ENCODE measurements at places on chromosomes 7 and 10.

- H3K36me3 ChIP-seq, result no peaks in the 10 kb centered on the region
- H3K27me3 ChIP-seq, result no peaks in the 10 kb centered on the region
- no peak overlapping the region for H3K27ac ChIP-seq
- H3K4me3 ChIP-seq, result no peak overlapping the region
- DNase-seq, result no peak
Measured at GRCh38 chr7:28630350-28630749, 218.0 kb downstream of the CREB5 start.

DNA sequence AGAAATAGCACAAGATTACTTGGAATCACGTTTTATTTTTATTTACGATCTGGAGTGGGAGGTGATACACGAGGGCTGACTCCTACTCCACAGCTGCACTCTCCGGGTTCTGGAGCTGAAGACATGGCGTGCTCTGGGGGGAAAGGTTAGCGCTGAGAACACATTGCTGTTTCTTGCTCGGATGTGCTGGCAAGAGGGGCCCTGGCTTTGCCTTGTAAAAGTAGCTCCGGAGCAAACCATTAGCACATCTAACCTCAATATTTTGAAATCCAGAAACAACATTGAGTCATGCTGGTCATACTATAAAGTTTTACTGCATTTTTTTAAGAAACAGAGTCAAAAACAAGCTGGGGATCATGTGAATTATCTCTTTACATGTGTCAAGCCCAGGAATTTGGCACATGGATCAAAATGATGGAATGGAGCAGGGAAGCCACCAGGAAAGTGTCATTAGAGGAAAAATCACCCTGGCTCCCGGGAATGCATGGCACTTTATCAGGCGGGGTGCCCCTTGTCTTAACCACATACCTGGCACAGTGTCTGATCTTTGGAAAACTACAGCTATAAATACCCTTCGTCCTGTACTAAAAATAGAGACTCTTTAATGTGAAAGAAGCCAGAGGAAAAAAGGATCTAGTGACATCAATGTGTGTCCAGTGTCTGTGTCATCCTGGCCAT lies 31.6 kb upstream of the LYZL1 start:
- no peak overlapping the region for H3K4me3 ChIP-seq
- H3K27me3 ChIP-seq, result peaks cover 11% of the 10 kb centered on the region
- DNase-seq, result no peak
- H3K36me3 ChIP-seq, result no peaks in the 10 kb centered on the region

DNA sequence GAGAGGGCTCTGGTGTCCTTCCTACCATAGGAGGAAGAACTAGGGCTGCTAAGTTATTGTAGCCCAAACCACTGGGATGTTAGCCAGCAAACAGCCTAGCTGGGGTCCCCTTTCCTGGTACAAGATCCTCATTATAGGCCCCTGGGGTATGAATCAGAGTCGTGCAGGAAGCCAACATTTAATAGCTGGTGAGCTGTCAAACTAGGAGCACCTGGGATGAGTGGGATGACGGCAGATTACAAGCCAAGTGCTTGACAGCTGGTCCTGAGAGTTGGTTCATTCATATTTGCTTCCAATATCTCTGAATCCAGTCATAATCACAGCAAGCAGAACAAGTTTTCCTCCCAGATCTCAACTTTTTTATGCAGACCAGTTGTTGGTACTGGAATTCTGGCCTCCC lies 25.1 kb upstream of the DNAJB12 start:
- no peaks in the 10 kb centered on the region for H3K36me3 ChIP-seq
- H3K4me1 ChIP-seq, result no peaks in the 10 kb centered on the region
- H3K4me3 ChIP-seq, result no peak overlapping the region
- no peak overlapping the region for H3K27ac ChIP-seq

GRCh38 chr10:126042906-126043305 lies 146.5 kb downstream of the FANK1 start:
- H3K27me3 ChIP-seq, result no peaks in the 10 kb centered on the region
- H3K27ac ChIP-seq, result no peak overlapping the region
- peaks cover 6% of the 10 kb centered on the region for H3K4me1 ChIP-seq
- no peaks in the 10 kb centered on the region for H3K36me3 ChIP-seq

- peaks cover 3% of the 10 kb centered on the region for H3K27me3 ChIP-seq
- H3K27ac ChIP-seq, result no peak overlapping the region
- peak; percentile 19 for DNase-seq
Measured at GRCh38 chr7:2640482-2640830, 8.7 kb downstream of the TTYH3 start.

DNA sequence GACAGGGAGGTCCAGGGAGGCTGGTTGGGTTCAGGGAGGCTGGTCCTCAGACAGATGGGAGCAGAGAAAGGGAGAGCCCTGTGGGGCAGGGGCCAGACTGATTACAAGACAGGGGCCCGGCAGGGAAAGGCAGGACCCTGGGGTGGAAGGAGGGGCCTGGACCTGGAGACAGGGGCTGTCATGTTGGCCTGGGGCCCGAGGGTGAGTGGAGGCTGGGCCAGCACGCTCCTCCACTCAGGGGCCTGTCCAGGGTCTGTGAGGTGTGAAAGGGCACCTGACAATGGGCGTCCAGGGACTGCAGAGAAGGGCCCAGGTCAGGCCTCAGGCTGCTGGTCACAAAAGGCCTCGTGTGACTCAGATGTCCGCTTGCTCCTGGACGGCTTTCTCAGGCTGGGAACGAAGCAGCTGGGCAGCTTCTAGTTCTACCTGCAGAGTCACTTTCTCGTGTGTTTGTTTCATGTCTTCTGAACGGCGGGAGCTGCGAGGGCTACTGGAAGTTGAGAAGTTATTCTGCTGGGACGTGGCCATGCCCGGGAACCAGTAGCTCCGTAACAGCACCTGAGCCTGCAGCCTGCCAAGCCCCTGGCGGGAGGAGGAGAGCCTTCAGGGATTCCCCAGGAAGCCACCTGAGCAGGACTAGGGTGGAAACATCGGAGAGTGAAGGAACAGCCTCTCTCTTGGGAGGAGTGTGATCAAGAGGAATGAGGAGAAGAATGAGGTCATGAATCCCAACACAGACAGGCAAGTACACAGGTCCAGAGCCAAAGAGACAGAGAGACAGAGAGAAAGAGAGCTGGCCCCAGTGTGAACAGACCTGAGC lies 65.8 kb downstream of the KLF6 start:
- peaks cover 2% of the 10 kb centered on the region for H3K27me3 ChIP-seq
- H3K27ac ChIP-seq, result no peak overlapping the region
- H3K4me3 ChIP-seq, result no peak overlapping the region
- no peaks in the 10 kb centered on the region for H3K4me1 ChIP-seq

GRCh38 chr7:141915565-141915964 lies 634 bp upstream of the OR9A4 start:
- no peak overlapping the region for H3K4me3 ChIP-seq
- H3K4me1 ChIP-seq, result peaks cover 2% of the 10 kb centered on the region
- peaks cover 4% of the 10 kb centered on the region for H3K36me3 ChIP-seq
- DNase-seq, result no peak
- no peak overlapping the region for H3K27ac ChIP-seq

DNA sequence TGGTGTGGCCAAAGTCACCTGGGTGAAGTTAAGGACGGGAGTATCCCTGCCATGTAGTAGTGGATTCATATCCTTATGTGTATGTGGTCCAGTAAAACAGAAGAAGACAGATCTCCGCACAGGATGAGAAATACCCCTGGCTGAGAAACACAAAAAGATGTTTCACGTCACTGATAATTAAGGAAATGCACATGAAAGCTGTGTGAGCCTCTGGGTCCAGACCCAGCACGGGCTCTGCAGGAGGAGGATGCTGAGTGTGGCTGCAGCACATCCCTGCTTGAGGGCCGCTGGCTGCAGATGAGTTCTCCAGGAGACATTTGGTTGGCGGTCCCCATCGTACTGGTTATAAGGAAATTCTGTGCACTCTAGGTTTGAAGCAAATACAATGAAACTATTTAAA lies 8.2 kb upstream of the SUN1 start:
- H3K4me1 ChIP-seq, result peaks cover 73% of the 10 kb centered on the region
- peaks cover 24% of the 10 kb centered on the region for H3K27me3 ChIP-seq
- H3K4me3 ChIP-seq, result peak overlapping the region; percentile 97
- no peak for DNase-seq

- DNase-seq, result no peak
- no peak overlapping the region for H3K4me3 ChIP-seq
- H3K27ac ChIP-seq, result no peak overlapping the region
- H3K27me3 ChIP-seq, result peaks cover 4% of the 10 kb centered on the region
- H3K4me1 ChIP-seq, result no peaks in the 10 kb centered on the region
- H3K36me3 ChIP-seq, result peaks cover 34% of the 10 kb centered on the region
Measured at GRCh38 chr10:1141261-1141660, 85.1 kb downstream of the WDR37 start.

DNA sequence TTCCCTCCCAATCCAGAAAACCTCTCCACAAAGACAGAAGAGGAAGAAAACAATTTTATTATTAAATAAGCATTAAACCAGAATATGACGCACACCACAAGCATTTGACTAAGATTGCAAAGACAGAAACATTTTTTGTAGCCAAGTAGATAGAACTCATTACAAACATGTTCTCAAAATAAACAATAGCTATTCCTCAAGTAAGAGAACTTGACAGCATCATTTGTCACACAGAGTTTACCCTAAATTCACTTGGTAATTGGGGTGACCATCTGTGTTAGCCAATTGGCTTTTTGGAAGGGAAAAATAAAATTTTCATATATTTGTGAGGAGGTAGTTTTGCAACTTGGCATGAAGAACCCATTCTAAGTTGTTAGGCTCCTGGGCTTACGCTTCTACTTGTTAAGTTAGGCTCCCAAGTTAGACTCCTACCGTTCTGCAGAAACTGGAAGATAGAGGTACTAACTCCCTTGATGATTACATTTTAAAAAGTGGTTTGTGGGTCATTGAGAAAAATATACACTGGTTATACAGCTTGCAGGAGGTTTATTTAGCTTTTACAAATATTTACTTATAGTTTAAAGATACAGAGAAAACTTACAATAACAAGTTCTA lies 618.6 kb upstream of the CNTNAP2 start:
- H3K36me3 ChIP-seq, result no peaks in the 10 kb centered on the region
- H3K27ac ChIP-seq, result no peak overlapping the region
- H3K4me3 ChIP-seq, result no peak overlapping the region
- no peaks in the 10 kb centered on the region for H3K4me1 ChIP-seq
- no peaks in the 10 kb centered on the region for H3K27me3 ChIP-seq

DNA sequence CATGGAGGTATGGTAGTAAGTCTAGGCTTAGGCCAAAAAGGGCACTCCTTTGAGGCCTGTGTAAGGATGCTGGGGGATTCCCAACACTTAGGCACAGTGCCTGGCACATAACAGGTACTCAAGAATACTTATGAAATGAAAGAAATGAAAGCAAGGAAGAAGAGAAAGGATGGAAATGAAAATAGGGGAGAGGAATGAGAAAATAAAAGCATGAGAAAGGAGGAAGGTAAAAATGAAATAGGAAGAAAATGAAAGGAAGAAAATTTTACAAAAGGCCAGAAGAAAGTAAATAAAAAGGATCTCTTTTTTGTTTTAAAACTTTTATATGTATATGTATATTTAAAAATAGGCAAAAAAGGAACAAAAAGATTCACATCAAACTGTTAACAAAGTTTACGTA lies 146.3 kb downstream of the SKAP2 start:
- H3K4me1 ChIP-seq, result peaks cover 2% of the 10 kb centered on the region
- H3K27ac ChIP-seq, result no peak overlapping the region
- DNase-seq, result no peak
- no peak overlapping the region for H3K4me3 ChIP-seq
- no peaks in the 10 kb centered on the region for H3K27me3 ChIP-seq

DNA sequence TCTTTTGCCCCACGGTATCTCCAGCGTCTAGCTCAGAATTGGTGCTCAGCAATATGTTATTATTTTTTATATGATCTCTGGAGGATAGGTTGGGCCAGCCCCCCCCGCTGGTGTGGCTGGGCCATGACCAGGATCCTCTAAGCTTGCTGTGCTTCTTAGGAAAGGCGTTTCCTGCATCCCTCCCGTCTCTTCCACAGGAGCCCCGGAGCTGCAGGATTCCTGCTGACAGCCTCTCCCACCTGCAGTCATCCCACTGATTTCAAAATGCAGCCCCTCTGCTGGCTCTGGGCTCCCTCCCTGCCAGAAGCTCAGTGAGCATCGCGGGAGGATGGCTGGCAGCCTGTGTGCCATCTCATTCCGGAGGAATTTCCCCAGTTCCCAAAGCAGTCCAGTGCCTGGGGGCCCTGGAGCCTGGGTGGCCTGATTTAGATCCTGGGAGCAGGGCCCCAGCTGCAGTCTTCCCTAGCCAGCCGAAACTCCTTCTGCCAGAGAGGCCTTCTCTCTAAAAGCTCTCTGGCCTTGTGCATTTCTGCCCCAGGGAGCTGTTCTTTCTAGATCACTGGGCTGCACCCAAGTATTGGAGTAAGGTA lies 21.8 kb upstream of the GOLGA7B start:
- DNase-seq, result no peak
- H3K27ac ChIP-seq, result no peak overlapping the region
- no peak overlapping the region for H3K4me3 ChIP-seq
- peaks cover 10% of the 10 kb centered on the region for H3K27me3 ChIP-seq
- H3K4me1 ChIP-seq, result peaks cover 31% of the 10 kb centered on the region

DNA sequence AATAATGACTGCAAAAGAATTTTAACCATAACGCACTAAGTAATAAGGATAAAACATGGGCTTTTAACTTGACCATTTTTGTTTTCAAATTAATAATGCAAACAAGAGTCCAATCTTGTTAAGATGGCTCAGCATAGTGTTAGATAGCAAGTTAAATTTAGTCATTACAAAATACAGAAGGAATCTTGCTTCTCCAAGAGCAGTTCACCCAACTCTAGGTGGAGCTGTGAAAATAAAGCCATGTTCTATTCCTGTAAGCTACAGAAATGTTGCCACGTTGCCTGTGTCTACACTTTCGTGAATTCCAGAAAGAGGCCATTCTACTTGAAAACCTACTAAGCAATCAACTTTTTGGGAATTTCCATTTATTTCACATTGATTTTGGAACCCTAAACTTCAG lies 191.9 kb downstream of the SFMBT2 start:
- peaks cover 2% of the 10 kb centered on the region for H3K27me3 ChIP-seq
- no peak for DNase-seq
- H3K4me1 ChIP-seq, result peaks cover 3% of the 10 kb centered on the region
- H3K4me3 ChIP-seq, result no peak overlapping the region

DNA sequence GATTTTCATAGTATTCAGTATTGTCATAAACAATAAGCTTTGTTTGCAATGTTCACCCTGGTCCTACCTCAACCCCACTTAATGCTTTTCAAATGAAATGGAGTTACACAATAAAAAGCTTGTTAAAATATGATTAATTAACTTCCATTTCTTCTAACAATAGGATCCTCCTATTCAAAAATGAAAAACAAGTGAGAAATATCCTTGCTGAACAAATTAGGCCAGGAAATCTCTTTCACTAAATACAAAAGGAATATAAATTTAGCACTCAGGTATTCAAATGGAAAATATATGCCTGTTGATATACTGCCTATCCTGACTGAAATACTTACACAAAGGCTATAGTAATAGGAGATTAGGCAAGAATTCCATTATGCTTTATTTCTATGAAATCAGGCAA lies 323.4 kb upstream of the GRM3 start:
- H3K36me3 ChIP-seq, result no peaks in the 10 kb centered on the region
- H3K27ac ChIP-seq, result no peak overlapping the region
- H3K27me3 ChIP-seq, result no peaks in the 10 kb centered on the region
- H3K4me3 ChIP-seq, result no peak overlapping the region
- no peak for DNase-seq

GRCh38 chr7:103349805-103350204 lies 2.4 kb downstream of the PSMC2 start:
- H3K4me1 ChIP-seq, result peaks cover 11% of the 10 kb centered on the region
- DNase-seq, result no peak
- H3K4me3 ChIP-seq, result peak overlapping the region; percentile 74
- no peak overlapping the region for H3K27ac ChIP-seq
- H3K36me3 ChIP-seq, result no peaks in the 10 kb centered on the region

Measured in glutamatergic neuron (in vitro differentiated cells).